ENCODE measurements at places on chromosomes 3 and 15.

DNA sequence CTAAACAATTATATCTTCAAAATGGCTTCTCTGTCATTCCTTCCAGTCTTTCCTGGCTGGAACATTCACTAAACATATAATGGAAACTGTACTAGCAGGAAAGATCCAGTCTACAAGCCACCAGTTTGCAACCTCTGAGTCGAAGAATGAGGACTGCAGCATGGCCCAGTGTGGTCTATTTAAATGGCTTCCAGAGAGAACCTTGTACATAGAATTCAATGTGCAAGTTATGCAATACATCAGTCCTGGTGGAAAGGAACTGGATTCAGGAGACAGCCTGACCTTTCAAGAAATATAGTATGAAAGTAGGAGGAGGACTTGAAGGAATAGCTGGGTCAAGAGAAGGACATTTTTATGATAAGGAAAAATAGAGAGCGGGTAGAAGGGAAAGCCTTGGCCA lies 49.9 kb downstream of the NEK10 start:
- DNase-seq = no peak

- no peak for DNase-seq
These were observed 235.7 kb upstream of the ATP10A start for GRCh38 chr15:26098801-26099200.

- DNase-seq = no peak
These were observed 181.9 kb upstream of the CHL1 start for GRCh38 chr3:14652-15051.

GRCh38 chr3:60207905-60208304 lies 1043.3 kb downstream of the FHIT start:
- DNase-seq = no peak

GRCh38 chr3:5149306-5149880 lies 27.3 kb downstream of the ARL8B start:
- DNase-seq = no peak

- DNase-seq = no peak
These were observed 40.1 kb upstream of the MTMR10 start for GRCh38 chr15:31031471-31032067.

- DNase-seq = no peak
These were observed 5.6 kb upstream of the ISLR start for GRCh38 chr15:74167891-74168331.

GRCh38 chr3:113714702-113715101 lies 18.3 kb upstream of the USF3 start:
- DNase-seq = no peak

- no peak for DNase-seq
These were observed 368.6 kb upstream of the RBMS3 start for GRCh38 chr3:28912120-28912885.

DNA sequence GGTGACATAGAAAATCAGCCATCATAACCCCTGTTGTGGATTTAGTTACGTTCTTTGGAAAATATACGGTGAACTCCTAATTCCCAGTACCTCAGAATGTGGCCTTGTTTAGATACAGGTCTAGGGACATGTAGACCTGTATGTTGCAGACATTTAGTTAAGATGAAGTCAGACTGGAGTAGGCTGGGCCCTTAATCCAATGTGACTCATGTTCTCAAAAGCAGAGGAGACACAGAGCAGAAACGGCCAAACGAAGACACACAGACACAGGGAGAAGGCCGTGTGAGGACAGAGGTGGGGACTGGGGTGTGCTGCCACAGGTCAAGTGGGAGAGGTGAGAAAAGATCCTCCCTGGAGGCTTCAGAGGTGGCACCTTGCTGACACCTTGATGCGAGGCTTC lies 119.0 kb upstream of the PROK2 start:
- no peak for DNase-seq
